KBM-7 (cell line): ENCODE measurements at places on chromosomes 4 and X.

- no peak for DNase-seq
Observed at GRCh38 chr4:78468272-78468671, 83.3 kb upstream of the ANXA3 start.

GRCh38 chr4:89108091-89108490 lies 3.2 kb upstream of the TIGD2 start:
- no peak for DNase-seq

DNA sequence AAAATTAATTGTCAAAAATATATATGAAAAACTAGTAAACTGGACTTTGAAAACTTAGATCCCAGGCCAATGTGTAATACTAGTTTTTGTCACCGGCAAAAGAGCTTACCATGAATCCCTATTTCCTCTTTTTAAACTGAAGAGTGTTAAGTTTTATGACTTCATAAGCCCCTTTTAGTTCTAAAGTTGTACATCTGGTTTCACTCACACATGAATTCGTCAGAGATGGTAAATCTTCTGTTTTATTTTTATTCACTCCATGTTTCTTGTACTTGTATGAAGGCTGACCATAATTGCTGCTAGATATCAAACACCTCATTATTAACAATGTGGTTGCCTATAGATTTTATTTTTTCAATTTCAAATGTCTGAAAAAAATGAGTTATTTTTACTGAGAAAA lies 827.9 kb downstream of the PCDH7 start:
- DNase-seq = no peak

DNA sequence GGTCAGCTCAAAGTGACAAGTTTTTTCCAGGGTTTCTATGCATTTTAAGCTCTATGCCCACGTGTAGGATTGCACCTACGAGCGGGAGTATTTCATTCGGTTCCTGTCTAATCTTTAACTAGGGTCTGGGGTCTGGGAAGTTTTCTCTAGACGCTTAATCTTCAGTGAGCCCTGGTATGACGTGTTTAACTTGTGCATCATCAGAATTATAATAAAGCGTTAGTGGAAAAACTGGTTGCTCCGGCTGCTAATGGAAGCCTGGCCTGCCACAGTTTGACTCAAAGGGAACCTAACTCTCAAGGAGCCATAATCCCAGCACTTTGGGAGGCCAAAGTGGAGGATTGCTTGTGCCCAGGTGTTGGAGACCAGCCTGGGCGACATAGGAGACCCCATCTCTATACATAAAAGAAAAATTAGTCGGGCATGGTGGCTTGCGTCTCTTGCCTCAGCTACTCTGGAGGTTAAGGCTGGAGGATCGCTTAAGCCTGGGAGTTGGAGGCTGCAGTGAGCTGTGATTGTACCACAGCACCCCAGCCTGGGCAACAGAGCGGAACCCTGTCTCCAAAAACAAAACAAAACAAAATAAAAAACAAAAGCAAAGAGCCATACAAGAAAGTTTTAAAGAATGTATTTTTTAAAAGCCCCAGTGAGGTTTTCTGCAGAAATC lies 30.2 kb downstream of the ARSD start:
- DNase-seq = no peak

GRCh38 chrX:78375894-78376293 lies 48.5 kb upstream of the CYSLTR1 start:
- peak; percentile 93 for DNase-seq

DNA sequence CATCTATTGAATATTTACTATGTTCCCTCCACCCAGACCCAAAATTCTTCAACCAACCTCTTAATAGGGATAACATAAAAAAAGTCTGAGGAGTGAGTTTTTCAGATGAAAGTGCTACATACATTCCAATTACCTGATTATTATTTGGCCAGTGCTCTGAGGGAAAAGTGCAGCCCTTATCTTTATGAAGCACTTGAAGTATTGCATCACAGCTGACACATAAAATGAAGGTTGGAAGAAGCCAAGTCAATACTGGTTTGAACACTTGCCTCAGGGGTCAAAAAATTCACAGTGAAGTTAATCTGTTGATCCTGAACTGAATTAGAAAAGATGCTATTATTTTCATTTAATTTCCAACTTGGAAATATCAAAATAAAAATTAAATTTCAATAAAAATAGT lies 498.9 kb downstream of the INPP4B start:
- DNase-seq = no peak

- no peak for DNase-seq
Observed at GRCh38 chrX:126064901-126065541, 101.1 kb downstream of the DCAF12L2 start.

- peak; percentile 87 for DNase-seq
Observed at GRCh38 chrX:41384051-41384705, 50.2 kb downstream of the DDX3X start.

- no peak for DNase-seq
Observed at GRCh38 chr4:41012293-41012692, 202.0 kb downstream of the APBB2 start.

- no peak for DNase-seq
Observed at GRCh38 chr4:14539246-14539645, 463.0 kb upstream of the CPEB2 start.

GRCh38 chrX:127030016-127030748 lies 210.7 kb downstream of the PRR32 start:
- no peak for DNase-seq

- DNase-seq = no peak
Observed at GRCh38 chr4:186027405-186027804, 41.6 kb upstream of the TLR3 start.
